ENCODE measurements at places on chromosomes 11 and 22. TPM values are rescaled to one million over a fixed set of nuclear protein-coding genes. Genes with fewer than 3 reads are reported as not detected.

The MS4A4E gene
- 0.26 TPM for polyA plus RNA-seq

The SHANK2 gene
- 0.07 TPM for polyA plus RNA-seq

The CEND1 gene
- polyA plus RNA-seq = 0.75 TPM

The SCARF2 gene
- 2.5 TPM for polyA plus RNA-seq

The FGF19 gene
- not detected for polyA plus RNA-seq

The OR5AP2 gene
- not detected for polyA plus RNA-seq

The CPT1B gene
- polyA plus RNA-seq = 61.2 TPM

The FOLR3 gene
- 0.23 TPM for polyA plus RNA-seq

The ARRB1 gene
- 8.9 TPM for polyA plus RNA-seq

The BTBD18 gene
- not detected for polyA plus RNA-seq

The DDIAS gene
- polyA plus RNA-seq = 0.38 TPM

The HORMAD2 gene
- not detected for polyA plus RNA-seq

The RTN3 gene
- polyA plus RNA-seq = 51.7 TPM

The GLYAT gene
- 0.29 TPM for polyA plus RNA-seq

The MOGAT2 gene
- not detected for polyA plus RNA-seq

The DDX25 gene
- polyA plus RNA-seq = not detected

The GP1BB gene
- polyA plus RNA-seq = 12.4 TPM

The ZNF280B gene
- 0.15 TPM for polyA plus RNA-seq

The C11orf87 gene
- polyA plus RNA-seq = under 0.01 TPM

The LYVE1 gene
- polyA plus RNA-seq = 18.2 TPM

The C1QTNF4 gene
- polyA plus RNA-seq = 1.2 TPM

The EPS8L2 gene
- 3.9 TPM for polyA plus RNA-seq

The FAM180B gene
- 0.07 TPM for polyA plus RNA-seq

Data from heart right ventricle (tissue), 16 donors.